ENCODE measurements at places on chromosomes 1 and 21.

DNA sequence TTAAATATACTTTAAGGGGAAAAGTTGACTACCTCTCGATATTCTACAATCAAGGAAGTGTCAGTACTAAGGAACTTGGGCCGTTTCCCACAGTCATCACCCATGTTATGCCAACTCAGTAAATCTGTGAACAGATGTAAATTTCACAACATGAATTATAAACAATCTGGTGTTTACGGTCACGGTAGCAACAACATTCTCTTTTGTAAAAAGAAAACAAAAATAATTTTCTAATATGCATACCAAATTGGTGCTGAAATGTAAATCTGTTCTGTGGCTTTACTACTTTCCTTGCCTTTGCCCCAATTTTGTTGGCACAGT is 1.2 kb downstream of the SH3GLB1 start:
- no peak for DNase-seq

DNA sequence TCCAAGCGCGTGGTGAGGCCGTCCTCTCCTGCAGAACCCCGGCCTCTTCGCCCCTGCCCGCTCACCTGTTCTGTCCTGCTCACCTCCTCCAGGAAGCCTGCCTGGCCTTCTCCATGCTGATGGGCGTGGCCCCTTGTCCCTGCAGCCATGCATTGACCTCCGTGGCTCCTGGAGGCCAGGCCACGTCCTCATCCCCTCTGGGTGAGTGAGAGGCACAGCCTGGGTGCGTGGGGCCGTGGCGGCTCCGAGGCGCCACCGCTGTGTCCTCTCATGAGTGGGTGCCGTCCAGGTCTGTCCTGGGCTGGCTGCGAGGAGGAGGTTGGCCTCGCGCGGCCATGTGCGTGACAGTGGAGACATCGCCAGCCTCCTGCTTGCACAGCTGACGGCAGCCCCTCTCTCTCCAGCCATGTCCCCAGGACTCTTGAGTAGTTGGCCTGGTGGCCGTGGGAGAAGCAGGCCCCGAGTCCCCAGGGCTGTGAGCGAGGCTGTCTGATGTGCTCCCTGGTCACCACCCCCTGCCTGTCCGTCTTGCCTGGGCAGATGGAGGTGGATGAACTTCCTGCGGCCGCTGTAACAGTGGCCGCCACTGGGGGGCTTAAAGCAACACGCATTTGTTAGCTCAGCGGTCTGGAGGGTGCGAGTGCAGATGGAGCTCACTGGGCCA is 58.1 kb downstream of the PRKCZ start:
- DNase-seq = peak; percentile 16

- peak; percentile 48 for DNase-seq
These were observed 237.9 kb downstream of the USP25 start for GRCh38 chr21:15967661-15968060.

- no peak for DNase-seq
These were observed 3.1 kb downstream of the BTG2 start for GRCh38 chr1:203308328-203308922.

GRCh38 chr1:178101266-178101630 is 7.3 kb downstream of the RASAL2 start:
- DNase-seq = no peak
